Natural killer cell treated with Interleukin-12 subunit alpha and Interleukin-12 subunit beta and Interleukin-15 and Interleukin-18, amount 100 ng/mL, for 72 hours (primary cell): ENCODE measurements at places on chromosomes 1 and 21. TPM values are rescaled to one million over a fixed set of nuclear protein-coding genes. Genes with fewer than 3 reads are reported as not detected.

Gene ZNF670
- total RNA-seq, result 3.0 TPM

Gene CALML6
- 1.00 TPM for total RNA-seq

DNA sequence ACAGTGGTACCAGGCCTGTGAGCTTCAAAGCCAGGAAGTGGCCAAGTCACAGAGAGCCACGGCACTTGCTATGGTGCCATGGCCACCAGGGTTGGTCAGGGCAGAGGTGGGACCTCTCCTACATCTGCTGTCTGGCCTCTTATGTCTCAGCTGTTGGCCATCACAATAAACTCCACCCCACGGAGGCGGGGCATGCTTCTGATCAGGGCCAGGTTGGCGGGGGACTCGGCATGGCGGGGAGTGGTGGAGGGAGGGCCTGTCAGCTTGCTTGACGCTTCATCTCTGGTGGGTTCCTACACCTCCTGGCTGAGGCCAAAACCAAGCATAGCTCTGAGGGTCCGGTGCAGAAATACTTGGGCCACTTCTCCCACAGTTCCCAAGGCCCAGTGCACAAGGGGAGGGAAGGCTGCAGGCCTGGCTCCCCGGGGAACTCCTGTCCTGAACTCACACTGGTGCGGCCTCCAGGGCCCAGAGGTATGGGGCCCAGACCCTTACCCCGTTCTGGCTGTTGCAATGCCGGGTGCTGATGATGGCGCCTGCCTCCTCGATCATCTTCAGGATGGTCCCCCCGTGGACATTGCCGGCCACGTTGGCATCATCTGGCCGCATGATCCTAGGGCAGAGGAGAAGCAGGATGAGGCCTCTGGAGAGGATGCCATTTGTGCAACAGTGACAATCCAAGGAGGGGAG is 44.2 kb downstream of the ACOT7 start:
- H3K27me3 ChIP-seq, result no peaks in the 10 kb centered on the region
- DNase-seq, result no peak
- no peaks in the 10 kb centered on the region for H3K36me3 ChIP-seq
- H3K4me3 ChIP-seq, result peak overlapping the region; percentile 80
- peak overlapping the region; percentile 98 for H3K27ac ChIP-seq

DNA sequence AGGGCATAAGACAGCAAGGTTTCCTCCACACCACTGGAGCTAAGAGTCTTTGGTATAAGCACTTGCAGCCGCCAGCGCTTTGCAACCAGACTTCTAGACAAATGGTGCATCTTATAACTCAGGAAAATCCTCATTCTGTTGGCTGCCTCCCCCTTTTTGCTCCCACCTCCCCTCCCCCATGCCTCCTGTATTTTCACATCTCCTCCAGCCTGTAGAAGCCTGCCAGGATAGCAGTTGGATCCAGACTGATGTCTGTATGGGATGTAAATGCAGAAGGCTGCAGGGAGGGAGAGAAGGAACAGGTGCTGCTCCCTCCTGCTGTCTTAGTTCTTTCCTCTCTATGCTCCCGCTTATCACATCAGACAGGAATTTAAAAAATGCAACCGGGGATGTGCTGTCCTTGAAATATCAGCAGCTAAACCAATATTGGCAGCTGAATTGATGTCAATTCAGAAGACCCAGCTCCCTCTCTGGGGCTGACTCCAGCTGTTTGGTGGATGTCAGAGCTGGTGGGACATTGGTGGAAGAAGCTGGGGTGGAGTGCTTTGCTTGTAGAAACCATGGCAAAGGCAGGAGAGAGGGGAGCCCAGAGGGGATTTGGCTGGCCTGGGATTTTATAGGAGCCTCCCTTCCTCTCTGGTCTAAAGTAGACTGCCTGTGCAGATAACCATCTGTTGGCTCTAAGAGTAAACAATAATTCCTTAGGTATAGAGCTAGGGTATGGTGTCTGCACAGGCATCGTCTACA is 53.5 kb downstream of the NFASC start:
- no peak overlapping the region for H3K27ac ChIP-seq
- H3K4me1 ChIP-seq, result no peaks in the 10 kb centered on the region
- H3K36me3 ChIP-seq, result no peaks in the 10 kb centered on the region
- H3K4me3 ChIP-seq, result no peak overlapping the region
- no peak for DNase-seq

- H3K4me1 ChIP-seq, result no peaks in the 10 kb centered on the region
- no peak for DNase-seq
- no peak overlapping the region for H3K27ac ChIP-seq
- peaks cover 14% of the 10 kb centered on the region for H3K27me3 ChIP-seq
- no peak overlapping the region for H3K4me3 ChIP-seq
Measured at GRCh38 chr1:6957341-6957740, 172.1 kb downstream of the CAMTA1 start.

GRCh38 chr1:157490467-157491165 is 61.7 kb downstream of the FCRL5 start:
- no peak overlapping the region for H3K4me3 ChIP-seq
- H3K27ac ChIP-seq, result no peak overlapping the region
- DNase-seq, result peak; percentile 71
- H3K4me1 ChIP-seq, result peaks cover 18% of the 10 kb centered on the region

DNA sequence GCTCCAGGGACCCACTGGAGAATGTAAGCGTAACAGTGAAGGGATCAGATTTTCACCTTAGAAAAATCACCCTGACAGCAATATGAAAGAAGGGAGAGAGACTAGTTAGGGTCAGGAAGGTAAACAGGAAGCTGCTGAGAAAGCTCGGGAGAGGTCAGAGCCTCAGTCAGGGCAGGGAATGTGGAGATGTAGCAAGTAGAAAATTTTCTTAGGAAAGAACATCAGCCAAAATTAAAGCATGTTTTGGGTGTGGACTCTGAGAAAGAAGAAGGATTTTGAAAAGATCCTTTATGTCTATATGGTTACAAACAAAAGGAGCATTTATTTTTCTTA is 16.7 kb upstream of the ERICH3 start:
- no peaks in the 10 kb centered on the region for H3K27me3 ChIP-seq
- H3K4me1 ChIP-seq, result no peaks in the 10 kb centered on the region
- no peak overlapping the region for H3K4me3 ChIP-seq
- DNase-seq, result no peak
- H3K36me3 ChIP-seq, result no peaks in the 10 kb centered on the region

DNA sequence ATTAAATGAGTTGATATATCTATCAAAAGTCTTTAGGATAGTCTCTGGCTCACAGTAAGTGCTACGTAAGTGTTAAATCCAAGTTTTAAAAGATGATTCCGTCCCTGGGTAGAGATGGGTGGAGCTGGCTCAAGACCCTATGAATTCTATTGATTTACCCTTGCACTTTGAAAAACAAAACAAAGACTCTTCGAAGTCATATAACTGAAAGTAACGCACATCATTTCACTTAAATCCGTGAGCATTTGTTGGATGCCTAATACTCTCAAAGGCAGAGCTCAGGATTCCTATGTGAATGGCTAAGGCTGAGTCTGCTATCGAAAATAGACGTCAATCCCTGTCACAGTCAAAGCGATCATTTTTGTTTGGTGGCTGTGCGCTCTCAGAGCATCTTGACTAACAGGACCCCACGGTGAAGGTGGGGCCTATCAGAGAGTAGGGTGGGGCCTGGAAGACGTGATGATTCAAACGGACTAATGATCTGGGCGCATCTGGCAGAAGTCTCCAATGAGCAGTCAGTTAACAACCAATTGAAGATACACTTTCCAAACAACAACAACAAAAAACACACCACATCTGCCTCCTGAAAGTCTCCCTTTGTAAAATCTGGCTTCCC is 1.2 kb upstream of the NUCKS1 start:
- peak overlapping the region; percentile 94 for H3K27ac ChIP-seq
- peaks cover 18% of the 10 kb centered on the region for H3K36me3 ChIP-seq
- H3K4me1 ChIP-seq, result peaks cover 40% of the 10 kb centered on the region
- no peaks in the 10 kb centered on the region for H3K27me3 ChIP-seq

DNA sequence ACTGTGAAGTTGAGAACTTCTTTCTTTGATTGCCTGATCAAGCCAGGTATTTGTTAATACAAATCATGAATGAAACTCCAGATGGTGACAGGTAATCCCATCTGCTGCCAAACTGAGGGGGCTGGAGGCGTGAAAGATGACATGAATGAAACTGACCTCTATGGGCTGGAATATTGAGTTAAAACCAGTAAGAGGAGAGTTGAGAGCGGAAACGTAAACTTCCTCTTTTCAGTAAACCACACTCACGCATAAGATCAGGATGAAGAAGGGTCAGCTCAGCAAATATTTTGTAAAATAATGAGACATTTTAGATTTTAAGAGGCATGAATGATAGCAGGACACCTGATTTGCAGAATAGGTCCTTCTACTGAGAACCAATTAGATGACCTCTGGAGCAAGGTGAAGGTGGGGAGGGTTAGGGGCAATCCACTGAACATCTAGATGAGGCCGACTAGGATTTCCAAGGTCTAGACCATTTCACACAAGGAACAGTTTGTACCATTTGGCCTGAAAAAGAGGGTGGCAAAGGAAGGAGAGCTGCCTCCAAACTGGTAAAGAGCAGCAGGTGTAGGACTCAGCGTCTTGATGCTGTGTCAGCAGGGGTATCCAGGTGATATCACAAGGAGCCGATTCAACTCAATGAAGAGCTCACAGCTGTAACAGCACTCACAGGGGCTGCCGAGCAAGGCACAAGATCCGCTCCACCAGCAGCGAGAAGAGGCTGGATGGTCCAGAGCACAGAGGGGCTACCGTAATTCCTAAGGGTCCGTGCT is 132.6 kb downstream of the NTPCR start:
- DNase-seq, result no peak
- no peaks in the 10 kb centered on the region for H3K4me1 ChIP-seq
- H3K36me3 ChIP-seq, result no peaks in the 10 kb centered on the region
- H3K27ac ChIP-seq, result no peak overlapping the region
